ENCODE measurements at places on chromosomes 4 and X. TPM values are rescaled to one million over a fixed set of nuclear protein-coding genes. Genes with fewer than 3 reads are reported as not detected.

Gene CXCL13
- polyA plus RNA-seq = 1.1 TPM

DNA sequence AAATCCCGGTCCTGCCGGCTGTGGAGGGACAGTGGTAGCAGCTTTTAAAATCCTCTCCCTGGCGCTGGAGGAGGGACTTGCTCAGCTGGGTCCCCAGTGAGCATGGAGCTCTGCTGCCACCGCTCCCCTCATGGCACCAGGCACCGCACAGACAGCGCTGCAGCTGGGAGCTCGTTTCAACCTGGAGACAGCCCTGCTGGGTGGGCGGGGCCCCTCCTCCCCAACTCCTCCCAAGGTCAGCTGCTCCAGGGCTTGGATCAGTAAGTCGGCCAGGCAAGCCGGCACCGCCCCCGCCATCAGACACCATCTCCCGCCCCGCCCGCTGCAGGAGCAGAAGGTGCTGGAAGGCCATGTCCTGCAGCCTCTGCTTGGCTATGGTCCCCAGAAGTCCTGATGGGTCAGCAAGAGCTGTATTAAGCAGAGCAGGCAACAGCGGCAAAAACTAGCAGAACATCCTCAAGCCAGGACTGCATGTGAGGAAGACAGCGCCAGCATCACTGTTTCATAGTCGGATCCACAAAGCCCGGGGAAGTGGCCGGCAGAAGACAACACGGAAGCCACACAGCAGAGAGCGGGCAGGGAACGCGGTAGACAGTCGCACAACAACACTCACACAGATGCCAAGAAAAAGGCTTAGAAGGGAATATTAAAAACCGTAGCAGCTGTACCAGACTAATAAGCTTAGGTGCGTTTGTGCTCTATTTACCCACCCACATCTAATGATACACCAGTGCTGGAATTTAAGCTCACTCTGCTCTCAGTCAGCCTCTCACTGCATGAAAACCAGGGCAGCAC is 16.2 kb downstream of the ZFYVE28 start:
- H3K27ac ChIP-seq = no peak overlapping the region
- DNase-seq = peak; percentile 74
- H3K4me3 ChIP-seq = peak overlapping the region; percentile 25
- no peaks in the 10 kb centered on the region for H3K27me3 ChIP-seq
- H3K4me1 ChIP-seq = peaks cover 12% of the 10 kb centered on the region

GRCh38 chr4:113444386-113444785 is 317.2 kb downstream of the CAMK2D start:
- no peak overlapping the region for H3K27ac ChIP-seq
- H3K4me1 ChIP-seq = no peaks in the 10 kb centered on the region
- no peaks in the 10 kb centered on the region for H3K27me3 ChIP-seq
- no peaks in the 10 kb centered on the region for H3K36me3 ChIP-seq

Gene SH2D1A
- polyA plus RNA-seq = 0.68 TPM

DNA sequence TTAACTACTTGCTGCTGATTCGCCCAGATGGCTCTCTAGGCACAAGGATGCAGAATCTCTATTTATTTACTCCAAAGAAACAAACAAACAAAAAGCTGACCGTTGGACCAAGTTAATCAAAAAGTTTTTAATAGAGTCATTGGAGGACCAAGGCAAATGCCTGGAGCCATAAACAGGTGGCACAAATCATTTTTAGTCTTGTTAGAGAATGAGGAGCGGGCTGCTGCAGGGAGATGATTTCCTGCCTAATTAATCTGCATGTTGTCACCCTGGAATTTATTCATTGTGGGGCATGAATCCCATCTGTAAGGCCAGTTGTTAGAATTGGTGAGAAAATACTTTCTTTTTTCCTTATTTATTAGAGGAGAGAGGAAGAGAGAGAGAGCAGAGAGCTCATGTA is 147.4 kb upstream of the GATB start:
- no peak overlapping the region for H3K27ac ChIP-seq
- no peak for DNase-seq
- no peaks in the 10 kb centered on the region for H3K4me1 ChIP-seq
- peaks cover 2% of the 10 kb centered on the region for H3K27me3 ChIP-seq
- no peaks in the 10 kb centered on the region for H3K36me3 ChIP-seq

DNA sequence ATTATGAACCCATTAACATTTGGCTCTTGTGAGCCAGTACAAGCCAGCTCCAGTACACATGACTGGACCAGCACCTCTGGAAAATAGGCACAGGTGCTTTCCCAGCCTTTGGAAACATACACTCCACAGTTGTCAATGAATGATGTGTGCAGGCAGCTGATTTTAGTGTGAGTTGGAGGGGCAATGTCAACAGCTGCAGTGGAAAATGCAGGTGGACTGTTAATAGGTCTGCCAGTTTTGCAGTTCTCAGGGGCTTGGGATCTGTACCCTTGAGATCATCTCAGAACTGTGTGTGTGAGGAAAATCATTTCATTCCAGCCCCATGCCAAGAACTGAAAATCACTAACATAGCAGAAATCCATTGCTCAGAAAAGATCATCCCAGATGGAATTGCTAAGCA is 81.7 kb upstream of the CHRDL1 start:
- H3K4me3 ChIP-seq = no peak overlapping the region
- no peaks in the 10 kb centered on the region for H3K4me1 ChIP-seq

GRCh38 chrX:96971812-96972211 is 88.1 kb downstream of the RPA4 start:
- H3K4me1 ChIP-seq = no peaks in the 10 kb centered on the region
- no peak for DNase-seq
- no peaks in the 10 kb centered on the region for H3K27me3 ChIP-seq
- H3K4me3 ChIP-seq = no peak overlapping the region
- H3K27ac ChIP-seq = no peak overlapping the region

GRCh38 chr4:176273736-176274135 is 4.7 kb upstream of the ASB5 start:
- no peaks in the 10 kb centered on the region for H3K27me3 ChIP-seq
- DNase-seq = no peak
- no peak overlapping the region for H3K4me3 ChIP-seq
- no peaks in the 10 kb centered on the region for H3K36me3 ChIP-seq
- H3K27ac ChIP-seq = no peak overlapping the region
- no peaks in the 10 kb centered on the region for H3K4me1 ChIP-seq

Measured in small intestine (tissue), 16 donors.